ENCODE measurements at places on chromosomes 7 and 10. TPM values are rescaled to one million over a fixed set of nuclear protein-coding genes. Genes with fewer than 3 reads are reported as not detected.

GRCh38 chr10:118557946-118558345, 37.5 kb downstream of the PRLHR start:
- H3K27me3 ChIP-seq: no peaks in the 10 kb centered on the region
- H3K27ac ChIP-seq: no peak overlapping the region
- H3K4me1 ChIP-seq: no peaks in the 10 kb centered on the region

- no peak for DNase-seq
- H3K4me3 ChIP-seq: no peak overlapping the region
- no peaks in the 10 kb centered on the region for H3K36me3 ChIP-seq
- H3K27me3 ChIP-seq: no peaks in the 10 kb centered on the region
- no peaks in the 10 kb centered on the region for H3K4me1 ChIP-seq
- no peak overlapping the region for H3K27ac ChIP-seq
These were observed 279.2 kb downstream of the CXCL12 start for GRCh38 chr10:44105696-44106095.

- no peaks in the 10 kb centered on the region for H3K27me3 ChIP-seq
- H3K36me3 ChIP-seq: no peaks in the 10 kb centered on the region
- no peak overlapping the region for H3K27ac ChIP-seq
- no peaks in the 10 kb centered on the region for H3K4me1 ChIP-seq
These were observed 23.5 kb downstream of the MAT1A start for GRCh38 chr10:80265740-80266512.

DNA sequence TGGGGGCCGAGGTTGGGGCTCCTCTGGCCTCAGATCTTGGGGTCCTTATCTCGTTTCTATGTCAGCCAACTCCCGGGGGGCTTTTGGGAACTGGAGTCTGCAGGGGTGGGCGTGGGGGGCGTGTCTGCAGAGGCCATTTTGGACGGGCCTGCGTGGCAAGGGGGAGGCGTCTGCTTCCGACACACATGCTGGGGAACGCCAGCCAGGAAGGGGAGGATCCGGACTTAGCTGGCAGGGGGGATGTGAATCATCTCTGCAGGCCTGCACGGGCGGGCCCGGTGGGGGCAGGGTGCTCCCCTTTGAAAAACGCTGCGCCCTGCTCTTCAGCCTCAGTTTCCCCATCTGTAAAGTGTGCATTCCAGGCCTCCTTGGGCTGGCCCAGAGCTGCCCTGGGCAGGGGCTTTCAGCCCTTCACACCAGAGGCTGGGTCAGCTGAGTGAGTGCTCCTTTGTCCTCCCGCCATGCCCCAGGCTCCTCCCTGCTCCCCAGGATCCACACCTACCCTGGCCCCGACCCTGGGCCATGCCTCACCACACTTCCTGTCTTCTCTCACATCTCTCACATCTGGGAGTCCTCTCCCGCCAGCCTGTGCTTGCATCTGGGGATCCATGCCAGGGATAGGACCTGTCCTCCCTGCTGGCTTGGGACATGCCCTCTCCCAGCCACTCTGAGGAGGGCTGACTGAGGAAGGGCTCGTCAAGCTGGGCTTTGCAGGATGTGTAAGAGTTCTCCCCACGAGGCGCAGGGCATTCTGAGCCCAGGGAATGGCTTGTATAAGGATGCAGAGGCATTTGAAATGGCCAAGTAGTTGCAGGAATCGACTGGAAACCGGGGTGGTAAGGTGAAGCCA, 172.6 kb upstream of the TNRC18 start:
- H3K36me3 ChIP-seq: no peaks in the 10 kb centered on the region
- peaks cover 26% of the 10 kb centered on the region for H3K27me3 ChIP-seq
- peaks cover 70% of the 10 kb centered on the region for H3K4me1 ChIP-seq
- H3K27ac ChIP-seq: peak overlapping the region; percentile 64
- DNase-seq: peak; percentile 94

DNA sequence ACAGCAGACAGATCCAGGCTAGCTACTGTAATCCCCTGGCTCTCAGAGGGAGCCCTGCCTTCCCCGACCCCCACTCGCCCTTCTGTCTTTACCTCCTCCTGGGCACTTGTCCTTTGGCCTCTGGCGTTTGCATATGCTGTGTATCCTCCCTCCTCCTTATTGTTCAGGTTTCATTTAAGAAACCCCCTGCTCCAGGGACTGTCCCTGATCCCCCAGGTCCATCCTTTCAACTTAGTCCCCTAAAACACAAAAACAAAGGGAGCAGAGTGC, 25.7 kb downstream of the GRID1 start:
- H3K27me3 ChIP-seq: no peaks in the 10 kb centered on the region
- H3K36me3 ChIP-seq: no peaks in the 10 kb centered on the region

DNA sequence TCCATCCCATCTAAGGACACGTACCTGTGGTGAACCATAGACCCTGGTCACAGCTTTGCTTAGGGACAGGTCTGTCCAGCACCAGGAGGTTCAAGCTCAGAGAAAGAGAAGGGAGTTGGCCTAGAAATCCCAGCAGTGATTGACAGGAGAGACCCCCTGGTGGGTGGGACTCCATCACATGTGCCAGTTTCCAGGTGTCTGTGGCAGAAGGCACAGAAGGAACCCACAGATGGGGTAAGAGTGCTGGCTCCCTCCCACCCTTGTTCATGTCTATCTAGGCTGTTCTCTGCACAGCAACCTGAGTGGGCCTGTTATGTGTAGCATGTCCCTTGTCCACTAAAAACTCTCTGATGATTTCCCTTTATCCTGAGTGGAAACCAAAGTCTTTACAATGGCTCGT, 54.0 kb upstream of the GRB10 start:
- H3K4me1 ChIP-seq: no peaks in the 10 kb centered on the region
- no peaks in the 10 kb centered on the region for H3K36me3 ChIP-seq
- H3K27me3 ChIP-seq: no peaks in the 10 kb centered on the region
- H3K27ac ChIP-seq: no peak overlapping the region

DNA sequence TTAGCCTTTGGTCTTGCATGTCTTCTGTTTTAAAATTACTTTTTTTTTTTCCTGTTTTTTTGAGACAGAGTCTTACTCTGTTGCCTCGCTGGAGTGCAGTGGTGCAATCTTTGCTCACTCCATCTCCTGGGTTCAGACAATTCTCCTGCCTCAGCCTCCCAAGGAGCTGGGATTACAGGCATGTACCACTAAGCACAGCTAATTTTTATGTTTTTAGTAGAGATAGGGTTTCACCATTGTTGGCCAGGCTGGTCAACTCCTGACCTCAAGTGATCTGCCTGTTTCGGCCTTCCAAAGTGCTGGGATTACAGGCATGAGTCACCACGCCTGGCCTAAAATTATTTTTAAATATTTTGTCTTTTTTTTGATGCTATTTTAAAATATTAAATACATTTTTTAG, 38.5 kb downstream of the MLLT10 start:
- H3K4me1 ChIP-seq: peaks cover 17% of the 10 kb centered on the region
- no peak overlapping the region for H3K27ac ChIP-seq
- peak; percentile 66 for DNase-seq
- no peaks in the 10 kb centered on the region for H3K36me3 ChIP-seq
- no peak overlapping the region for H3K4me3 ChIP-seq

DNA sequence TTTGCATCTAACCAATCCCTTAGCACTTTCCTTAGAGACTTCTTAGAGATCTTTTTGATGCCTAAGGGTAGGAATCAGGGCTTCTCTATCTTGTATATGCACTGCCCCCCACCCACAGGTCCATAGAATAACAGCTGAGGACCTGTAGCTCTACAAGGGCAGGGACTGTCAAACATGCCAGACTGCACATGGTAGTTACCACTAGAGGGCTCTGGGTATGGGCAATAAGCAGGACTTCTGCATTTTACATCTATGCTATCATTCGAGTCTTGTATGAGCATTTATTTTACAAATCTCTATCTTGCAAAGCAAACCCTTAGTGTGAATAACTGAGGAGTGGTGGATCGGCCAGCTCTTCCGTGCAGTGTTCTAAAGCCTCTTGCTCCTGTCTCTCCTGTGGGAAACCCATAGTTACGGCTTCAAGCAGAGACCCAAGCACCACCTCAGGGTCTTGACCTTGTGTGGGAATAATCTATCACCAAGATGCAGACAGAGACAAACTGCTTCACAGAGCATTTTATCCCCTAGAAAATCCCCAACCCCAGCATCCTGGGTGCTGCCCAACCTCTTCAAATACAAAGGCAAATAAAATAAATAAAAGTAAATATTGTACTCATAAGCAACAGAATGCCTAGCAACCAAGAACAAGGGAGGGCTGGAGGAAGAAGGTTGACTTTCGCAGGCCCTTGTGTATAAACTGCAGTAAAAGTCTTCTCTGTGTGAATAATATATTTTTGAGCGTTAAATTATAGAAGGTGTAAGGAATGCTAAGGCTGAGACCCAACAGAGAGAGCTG, 219.3 kb downstream of the WDR11 start:
- no peak overlapping the region for H3K4me3 ChIP-seq
- no peaks in the 10 kb centered on the region for H3K27me3 ChIP-seq
- no peaks in the 10 kb centered on the region for H3K36me3 ChIP-seq
- H3K27ac ChIP-seq: peak overlapping the region; percentile 79
- peaks cover 52% of the 10 kb centered on the region for H3K4me1 ChIP-seq
- DNase-seq: no peak

PPP1R3A gene
- not detected for total RNA-seq
